ENCODE measurements at places on chromosomes 1 and 21.

- DNase-seq = no peak
These were observed 1.0 kb downstream of the PER3 start for GRCh38 chr1:7785108-7785507.

DNA sequence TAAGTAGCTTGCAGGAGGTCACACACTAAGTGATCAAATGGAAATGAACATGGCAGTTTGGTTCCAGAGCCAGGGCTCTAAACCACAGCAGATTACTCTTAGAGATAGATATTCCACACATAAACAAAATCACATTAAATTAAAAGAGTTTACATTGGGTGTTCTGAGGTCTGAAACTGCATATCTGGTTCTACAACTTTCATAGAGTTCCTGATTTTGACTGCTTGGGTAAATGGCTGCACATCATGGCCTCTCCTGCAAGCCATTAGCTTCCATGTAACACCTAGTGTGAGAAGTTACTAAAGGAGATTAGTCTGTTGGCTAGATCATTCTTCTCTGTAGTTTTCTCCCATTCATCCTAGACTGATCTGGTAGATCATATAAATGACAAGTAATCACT, 12.8 kb upstream of the XCL2 start:
- DNase-seq = no peak

GRCh38 chr1:50419192-50419906, 3.9 kb downstream of the DMRTA2 start:
- no peak for DNase-seq

DNA sequence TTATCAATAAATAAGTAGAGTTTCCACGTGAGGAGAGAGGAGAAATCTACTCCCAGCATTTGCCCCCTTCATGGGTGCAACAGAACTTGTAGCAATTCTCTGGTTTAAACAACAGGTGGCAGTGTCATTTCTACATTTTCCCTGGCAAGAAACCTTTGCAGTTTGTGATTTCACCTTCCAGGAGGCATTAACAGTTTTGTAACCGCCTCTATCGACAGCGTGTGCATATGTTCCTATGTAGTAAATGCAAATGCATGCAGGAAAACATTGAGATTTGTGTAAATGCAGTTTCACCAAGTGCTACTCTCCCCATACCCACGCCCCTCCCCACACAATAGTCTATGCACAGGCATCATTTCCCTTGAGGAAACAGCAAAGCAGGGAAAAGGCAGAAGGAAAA, 494.7 kb downstream of the SMYD3 start:
- no peak for DNase-seq

DNA sequence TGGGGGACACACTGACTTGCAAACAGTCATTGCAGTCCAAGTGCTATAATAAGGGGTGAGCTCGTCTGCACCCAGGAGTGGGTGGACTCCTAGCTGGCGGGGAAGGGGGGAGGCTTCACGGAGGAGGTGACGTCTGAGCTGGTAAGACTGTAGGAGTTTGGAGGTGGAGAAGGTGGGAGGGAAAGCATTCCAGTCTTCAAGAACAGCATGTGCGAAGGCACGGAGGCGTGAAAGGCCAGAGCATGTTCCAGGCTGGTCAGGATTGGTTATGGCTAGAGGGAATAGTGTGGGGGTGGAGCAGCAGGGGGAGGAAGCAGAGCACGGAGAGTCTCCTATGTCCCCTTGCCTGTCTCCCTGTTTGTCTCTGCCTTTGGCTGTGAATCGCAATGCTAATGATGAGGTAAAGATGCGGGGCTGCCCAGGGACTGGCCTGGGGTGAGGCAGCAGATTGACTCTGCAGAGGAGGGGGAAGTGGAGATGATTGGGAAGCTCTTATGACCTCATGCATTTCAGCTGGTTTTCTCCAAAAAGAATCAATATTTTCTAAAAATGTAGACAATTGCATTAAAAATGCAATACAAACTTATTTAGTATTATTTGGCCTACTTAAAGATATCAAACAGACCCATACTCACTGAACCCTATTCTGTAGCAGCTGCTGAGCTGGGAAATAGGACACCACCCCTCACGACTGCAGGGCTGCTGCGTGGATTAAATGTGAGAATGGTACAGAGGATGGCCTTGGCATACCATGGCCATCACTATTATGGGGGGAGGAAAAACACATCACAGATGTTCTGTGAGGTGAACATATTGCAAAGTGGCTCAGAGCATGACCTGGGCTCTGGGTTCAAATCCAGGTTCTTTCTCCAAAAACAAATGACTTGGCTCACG, 2.6 kb upstream of the ZNF436 start:
- no peak for DNase-seq

Data from SK-N-MC (cell line).